ENCODE measurements at places on chromosomes 3 and 15. TPM values are rescaled to one million over a fixed set of nuclear protein-coding genes. Genes with fewer than 3 reads are reported as not detected.

DNA sequence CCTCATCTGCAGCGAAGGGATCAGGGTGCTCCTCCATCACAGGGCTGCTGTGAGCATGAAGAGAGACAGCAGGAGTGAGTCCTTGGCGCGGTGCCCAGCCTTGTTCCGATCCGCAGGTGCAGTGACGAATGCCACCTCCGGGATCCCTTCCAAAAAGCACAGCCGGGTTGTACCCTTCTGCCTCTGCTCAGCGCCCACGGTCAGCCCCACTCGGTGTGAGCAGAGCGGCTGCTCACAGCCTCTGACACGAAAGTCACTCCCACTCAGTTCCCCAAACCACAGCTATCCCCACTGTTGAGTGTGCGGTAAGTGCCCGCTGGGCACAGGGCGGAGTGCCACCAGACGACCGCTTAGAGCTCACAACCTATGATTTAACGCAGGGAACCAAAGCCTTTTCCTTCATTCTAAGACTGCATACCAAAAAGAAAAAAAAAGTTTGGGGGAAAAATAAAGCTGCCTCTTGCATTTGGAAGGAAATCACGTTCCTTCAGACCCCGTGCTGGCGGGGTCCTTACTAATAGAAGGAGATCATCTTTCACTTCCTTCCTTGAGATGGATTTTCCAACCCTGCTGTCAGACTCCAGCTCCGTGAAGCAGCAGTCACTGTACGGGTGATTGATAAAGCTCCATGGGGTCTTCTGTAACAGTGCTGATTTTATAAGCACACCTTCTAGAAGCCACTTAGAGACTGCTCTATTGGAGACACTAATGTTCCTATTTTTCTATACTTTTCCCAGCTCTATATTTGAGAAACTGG, 34.7 kb upstream of the TUBGCP5 start:
- DNase-seq, result no peak

DNA sequence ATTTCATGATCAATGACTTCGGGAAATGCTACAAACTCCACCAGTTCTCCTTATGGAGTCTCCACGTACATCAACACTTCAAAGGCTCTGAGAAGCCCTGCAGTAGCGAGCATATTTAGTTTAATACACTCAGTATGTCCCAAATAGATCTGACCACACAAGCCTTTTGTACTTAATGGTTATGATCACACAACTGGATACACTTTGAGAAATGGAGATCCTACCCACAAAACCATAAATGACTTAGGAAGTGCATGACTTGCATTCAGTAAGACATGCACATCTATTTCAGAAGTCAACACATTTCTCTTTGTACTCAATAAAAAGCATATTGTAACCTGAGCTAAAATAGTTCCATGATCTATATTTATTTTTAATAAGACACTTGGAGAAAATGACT, 103.6 kb upstream of the SPATA12 start:
- no peak for DNase-seq

ITIH4 gene
- 40.4 TPM for total RNA-seq

DNA sequence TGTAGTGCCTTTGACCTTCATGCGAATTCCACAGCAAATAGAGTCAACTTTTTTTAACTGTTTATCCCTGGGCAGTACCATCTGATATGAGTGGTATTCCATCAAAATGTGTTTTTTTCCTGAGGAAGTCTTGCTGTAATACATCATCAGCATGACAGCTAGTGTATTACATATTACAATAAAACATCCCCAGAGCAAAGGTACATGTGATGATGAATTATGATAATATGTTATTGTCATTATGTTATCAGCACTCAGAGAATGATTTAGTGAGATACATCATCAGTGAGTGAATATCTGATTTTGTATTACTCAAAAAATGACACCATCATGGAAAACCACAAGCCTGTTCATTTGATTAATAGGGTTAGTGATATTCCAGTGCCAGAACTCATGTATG, 69.7 kb upstream of the ARL6 start:
- no peak for DNase-seq

DNA sequence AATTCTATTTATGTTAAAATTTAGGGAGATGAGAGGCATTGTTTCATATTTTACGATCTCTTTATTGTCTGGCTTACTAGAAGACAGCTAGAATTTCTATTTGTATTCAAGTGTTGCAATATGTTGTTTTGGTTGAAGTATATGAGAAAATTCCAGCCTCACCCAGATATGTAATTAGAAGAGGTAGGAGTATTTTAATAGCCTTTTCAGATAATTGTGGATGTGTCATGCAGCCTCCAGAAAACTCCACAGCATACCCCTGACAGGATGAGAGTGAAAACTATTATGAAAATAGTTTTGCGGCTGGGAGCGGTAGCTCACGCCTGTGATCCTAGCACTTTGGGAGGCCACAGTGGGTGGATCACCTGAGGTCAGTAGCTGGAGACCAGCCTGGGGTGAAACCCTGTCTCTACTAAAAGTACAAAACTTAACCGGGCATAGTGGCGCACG, 21.5 kb upstream of the USP3 start:
- DNase-seq, result no peak

DNA sequence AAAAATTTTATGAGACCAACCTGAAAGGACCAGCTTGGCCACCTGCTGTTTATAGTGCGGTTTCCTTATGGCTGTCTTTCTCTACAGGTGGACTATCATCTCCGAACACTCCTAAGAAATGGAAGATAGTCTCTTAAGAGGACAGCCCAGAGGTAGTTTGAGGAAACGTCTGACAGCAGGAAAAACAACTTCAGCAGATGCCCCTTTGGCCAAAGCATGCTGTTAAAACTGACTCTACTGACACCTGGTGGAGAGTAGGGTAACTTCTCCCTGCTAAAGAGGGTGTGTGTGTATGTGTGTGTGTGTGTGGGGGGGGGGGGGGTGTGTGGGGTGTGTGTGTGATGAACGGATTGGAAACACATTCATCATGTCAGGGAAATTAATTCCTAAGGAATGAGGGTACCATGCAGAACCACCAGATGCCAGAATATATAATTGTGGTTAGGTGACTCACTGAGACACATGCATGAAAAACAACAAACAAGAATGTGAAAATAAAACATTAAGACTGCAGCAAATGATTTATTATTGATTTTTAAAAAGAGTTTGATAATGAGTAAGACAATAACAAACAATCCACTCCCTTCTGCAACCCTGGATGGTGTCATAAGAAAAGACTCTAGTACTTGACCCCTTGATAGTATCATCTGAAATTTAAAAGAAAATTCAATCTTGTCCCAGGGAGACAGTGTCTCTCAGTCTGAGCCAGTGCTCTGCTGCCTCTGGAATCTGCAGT, 256.5 kb downstream of the THRB start:
- peak; percentile 4 for DNase-seq

DRD3 gene
- not detected for total RNA-seq

- no peak for DNase-seq
Measured at GRCh38 chr15:45087513-45087912, 26.5 kb downstream of the DUOX2 start.

GRCh38 chr3:32856355-32856889, 38.6 kb downstream of the TRIM71 start:
- no peak for DNase-seq

DNA sequence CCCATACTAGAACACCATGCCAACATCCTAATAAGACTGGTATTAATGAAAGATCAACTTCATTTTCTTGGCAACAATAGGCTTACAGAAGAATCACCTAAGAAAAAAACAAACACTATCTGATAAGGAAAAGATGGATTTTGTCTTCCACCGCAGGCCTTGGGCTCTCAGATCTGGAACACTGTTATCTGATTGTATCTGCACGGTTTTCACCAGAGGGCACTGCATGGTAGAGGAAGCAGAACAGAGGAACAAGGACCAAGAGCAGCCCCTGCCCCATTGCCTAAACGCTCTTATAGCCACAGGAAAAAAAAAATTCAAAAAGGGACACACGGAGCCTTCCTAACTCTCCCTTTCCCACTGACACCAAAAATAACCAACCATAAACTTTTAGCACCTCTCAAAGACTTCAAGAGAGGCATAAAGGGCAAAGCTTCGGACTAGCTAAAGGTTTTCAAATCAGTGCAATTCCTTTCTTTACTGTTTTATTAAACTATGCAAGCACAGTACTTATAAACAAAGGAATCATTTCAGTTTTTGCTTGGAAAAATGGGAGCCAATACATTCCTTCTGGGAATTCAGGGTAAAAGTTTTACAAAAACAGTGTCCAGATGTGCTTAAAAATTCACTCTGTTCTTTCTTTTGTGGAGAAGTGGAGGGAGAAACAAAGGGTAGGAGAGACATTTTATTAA, 23.3 kb downstream of the IL17RD start:
- no peak for DNase-seq

GRCh38 chr15:46442184-46442583, 807.4 kb downstream of the SQOR start:
- DNase-seq, result no peak

FHIT gene
- total RNA-seq, result 86.0 TPM

- DNase-seq, result no peak
Measured at GRCh38 chr3:162865466-162865865, 1368.9 kb downstream of the OTOL1 start.

DNA sequence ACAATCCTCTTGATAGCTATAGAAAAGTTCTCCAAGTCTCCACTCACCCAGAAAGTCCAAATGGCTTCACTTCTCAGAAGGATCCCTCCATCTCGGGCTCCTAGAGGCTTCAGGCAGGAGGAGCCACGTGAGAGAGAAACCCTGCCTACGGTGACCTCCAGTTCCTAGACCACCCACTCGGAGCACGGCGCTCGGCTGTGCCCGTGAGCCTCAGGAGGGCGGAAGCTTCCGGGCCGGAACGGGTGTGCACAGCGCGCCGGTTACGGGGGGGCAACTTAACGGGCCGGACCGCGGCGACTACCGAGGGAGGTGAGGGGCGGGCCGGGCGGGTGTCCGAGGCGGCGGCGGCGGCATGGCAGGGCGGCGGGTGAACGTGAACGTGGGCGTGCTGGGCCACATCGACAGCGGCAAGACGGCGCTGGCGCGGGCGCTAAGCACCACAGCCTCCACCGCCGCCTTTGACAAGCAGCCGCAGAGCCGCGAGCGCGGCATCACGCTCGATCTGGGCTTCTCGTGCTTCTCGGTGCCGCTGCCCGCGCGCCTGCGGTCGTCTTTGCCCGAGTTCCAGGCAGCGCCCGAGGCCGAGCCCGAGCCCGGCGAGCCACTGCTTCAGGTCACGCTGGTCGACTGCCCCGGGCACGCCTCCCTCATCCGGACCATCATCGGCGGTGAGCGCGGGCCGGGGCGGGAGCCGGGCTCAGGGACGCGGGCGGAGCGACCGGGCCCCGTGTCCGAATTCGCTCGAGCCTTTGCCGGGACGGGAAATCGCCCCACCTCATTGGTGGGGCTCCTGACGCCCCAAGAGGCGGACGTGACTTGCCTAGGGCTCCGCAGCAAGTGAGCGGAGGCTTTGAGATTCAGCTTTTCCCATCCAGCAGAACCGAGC, at the start of gene EEFSEC:
EEFSEC (plus strand) TSS at position 326 of the 886 bp plus-strand sequence; CDS start at position 353, 27 bp downstream.
- peak; percentile 77 for DNase-seq

DNA sequence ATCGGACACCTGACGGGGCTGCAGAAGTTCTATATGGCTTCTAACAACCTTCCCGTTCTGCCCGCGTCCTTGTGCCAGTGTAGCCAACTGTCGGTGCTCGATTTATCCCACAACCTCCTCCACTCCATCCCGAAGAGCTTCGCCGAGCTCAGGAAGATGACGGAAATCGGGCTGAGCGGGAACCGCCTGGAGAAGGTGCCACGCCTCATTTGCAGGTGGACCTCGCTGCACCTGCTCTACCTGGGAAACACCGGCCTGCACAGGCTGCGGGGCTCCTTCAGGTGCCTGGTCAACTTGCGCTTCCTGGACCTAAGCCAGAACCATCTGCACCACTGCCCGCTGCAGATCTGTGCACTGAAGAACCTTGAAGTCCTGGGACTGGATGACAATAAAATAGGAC, 9.8 kb upstream of the LRRC34 start:
- DNase-seq, result no peak

DNA sequence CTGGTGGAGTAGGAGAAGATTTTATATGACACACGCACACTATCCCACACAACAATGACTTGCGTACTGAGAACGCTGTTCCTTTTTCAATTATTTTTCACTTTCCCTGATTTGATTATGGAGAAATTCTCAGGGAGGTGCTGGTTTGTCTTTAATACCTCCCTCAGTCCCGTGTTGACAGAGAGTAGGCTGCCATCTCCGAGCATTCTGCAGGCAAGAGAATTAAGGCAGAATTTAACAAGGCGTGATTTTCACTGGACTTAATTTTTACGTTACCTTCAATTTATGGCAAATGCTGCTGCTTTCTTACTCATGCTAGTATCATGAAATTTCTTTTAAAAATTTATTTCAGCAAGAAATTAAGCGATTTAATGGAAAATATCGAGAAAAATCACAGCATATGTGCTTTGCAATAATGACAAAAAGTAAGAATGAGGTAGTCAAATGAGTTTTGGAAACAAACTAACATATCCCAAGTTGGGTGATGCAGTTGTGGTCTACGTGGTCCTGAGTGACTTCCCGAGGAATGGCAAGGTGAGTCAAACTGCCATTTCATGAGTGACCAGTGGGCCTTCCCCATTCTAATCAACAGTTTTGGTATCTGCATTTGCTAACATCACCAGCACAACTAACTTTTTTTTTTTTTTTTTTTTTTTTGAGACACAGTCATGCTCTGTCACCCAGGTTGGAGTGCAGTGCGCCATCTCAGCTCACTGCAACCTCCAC, 16.9 kb downstream of the DNASE1L3 start:
- no peak for DNase-seq
